ENCODE measurements at places on chromosomes 1 and 21.
A peak's percentile ranks its signal among the peaks of the same experiment; 100 is the strongest.

DNA sequence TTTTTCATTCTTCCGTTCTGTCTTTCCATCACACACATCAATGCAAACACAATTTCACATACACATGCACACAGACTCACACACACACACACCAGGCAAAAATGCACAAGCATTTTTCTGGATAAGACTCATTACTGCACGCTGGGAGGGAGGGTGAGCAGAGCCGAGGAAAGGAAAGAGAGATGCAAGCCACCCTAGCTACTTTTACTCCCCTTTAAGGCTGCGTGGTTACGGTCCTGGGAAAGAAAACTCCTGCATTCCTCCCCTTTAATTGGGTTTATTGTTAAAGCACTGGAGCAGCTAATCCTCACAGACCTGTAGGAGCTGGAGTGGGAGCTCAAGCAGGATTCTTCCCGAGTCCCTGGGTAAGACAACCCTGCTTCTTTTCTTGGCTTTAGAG lies at the start of gene CAMK1G:
TSS of gene CAMK1G (plus strand) at position 307 of the 400 bp plus-strand sequence. CDS start 11,270 bp downstream, outside the sequence.
- DNase-seq, result no peak

DNA sequence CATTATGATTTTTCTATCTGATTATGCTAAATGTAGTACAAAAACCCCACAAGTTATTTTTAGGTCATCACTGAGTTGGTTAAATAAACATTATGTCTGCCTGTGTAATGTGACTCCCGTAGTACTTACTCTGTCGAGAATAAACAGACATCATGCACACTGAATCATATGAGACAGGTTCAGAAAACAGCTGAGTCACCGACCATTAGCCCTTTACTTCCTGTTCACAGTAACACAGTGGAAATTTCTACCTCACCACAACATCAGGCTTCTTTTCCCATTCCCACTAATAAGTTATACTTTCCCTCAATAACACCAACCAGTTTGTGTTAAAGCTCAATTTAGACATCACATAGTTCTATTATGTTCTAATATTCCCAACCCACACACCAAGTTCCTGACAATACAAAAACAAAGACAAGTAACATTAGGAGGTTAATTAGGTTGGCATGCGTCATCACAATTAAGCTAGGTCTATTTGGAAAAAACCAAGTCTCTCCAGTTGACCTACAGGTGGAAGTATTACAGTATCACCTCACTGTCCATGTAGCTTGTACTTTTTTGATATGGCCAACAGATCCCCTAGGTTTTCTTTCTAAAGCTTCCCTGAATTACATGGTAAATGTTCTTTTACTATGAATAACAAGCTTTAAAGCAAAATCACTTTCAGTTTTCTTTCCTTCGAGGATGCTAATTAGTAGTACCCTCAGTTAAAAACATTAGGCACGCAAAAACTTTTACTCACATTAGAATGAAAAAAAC lies 154.2 kb downstream of the EIF4G3 start:
- DNase-seq, result peak; percentile 72

- no peak for DNase-seq
These were observed 429.3 kb upstream of the RUNX1 start for GRCh38 chr21:35478161-35479064.

DNA sequence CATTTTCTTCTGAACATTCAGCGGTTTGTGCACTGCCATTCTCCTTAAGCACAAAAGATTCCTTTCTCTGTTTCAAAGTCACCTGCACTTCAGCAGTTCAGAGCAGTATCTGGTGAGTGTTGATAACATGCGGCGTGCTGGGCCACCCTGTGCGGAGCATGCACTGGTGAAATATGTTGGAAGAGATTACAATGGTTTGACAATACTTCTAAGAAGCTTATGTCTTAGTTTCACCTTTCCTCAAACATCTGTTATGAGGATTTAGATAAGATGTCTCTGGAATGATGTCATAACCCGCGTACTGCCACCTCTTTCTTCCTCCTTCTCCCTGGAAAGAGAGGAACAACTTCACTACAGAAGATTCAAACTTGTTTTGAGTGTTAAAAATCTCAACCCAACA lies 650.3 kb downstream of the AJAP1 start:
- DNase-seq, result no peak

DNA sequence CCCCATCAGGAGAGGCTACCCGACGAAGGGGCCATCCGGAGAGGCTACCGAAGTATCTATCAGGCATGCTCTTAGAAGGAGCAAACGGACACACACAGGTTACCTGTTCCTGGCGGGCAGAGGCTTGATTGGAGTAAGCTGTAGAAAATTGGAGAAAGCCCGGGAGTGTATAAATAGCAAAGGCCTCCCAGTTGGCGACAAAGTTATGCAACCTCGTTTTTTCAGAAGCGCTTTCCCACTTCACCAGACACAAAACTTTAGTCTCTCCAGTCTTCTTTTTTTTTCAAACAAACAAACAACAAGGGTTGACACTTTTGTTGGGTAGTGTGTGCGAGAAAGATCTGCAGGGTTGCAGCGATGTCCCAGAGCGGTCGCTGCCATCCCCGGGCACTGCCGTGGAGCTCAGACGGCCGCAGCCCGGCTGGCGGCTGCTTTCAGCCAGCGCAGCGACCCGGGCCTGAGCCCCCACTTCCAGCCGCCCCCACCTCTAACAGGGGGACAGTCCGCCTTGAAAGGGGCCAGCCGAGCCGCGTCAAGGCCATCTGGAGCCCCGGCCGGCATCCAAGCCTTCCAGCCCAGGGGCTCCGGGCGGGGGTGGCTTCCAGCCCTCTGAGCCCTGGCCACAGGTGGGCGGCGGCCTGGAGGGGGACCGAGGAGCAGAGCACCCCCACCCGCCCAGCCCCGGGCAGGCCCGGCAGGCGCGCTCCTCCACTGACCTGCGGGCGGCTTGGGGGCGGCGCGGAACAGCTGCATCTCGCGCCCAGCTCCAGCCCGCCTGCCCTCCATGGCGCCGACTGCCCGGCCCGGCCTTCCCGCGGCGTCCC lies 616 bp downstream of the MCOLN3 start:
- no peak for DNase-seq

- no peak for DNase-seq
These were observed 5.8 kb downstream of the PRKCZ start for GRCh38 chr1:2055911-2056575.

DNA sequence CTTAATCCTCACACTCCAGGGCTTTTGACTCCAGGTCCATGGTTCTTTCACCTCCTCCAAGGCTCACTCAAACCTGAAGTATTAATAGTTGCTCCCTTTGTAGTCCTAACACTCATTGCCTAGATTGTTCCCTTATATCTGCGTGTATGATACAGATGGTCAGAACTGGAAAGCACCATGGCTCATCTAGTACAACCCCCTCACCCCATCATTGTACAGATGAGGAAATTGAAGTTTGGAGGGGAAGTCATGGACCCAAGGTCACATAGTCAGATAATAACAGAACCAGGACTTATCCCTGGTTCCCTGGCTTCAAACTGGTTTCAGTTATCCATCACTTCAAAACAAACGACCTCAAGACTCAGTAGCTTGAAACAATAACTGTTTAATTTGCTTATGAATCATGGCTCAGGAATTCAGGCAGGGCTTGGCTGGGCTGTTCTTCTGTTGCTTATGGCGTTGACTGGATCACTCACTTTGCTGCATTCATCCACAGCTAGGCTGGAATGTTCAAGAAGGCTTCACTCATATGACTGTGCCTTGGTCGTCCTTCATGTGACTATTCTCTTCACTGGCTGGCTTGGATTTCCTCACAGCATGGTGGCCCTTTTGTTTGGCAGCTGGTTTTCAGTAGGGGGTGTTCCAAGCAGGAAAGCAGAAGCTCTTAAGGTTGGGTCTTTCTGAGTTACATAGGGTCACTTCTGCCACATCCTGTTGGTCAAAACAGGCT lies 5.0 kb downstream of the NOS1AP start:
- DNase-seq, result peak; percentile 77

DNA sequence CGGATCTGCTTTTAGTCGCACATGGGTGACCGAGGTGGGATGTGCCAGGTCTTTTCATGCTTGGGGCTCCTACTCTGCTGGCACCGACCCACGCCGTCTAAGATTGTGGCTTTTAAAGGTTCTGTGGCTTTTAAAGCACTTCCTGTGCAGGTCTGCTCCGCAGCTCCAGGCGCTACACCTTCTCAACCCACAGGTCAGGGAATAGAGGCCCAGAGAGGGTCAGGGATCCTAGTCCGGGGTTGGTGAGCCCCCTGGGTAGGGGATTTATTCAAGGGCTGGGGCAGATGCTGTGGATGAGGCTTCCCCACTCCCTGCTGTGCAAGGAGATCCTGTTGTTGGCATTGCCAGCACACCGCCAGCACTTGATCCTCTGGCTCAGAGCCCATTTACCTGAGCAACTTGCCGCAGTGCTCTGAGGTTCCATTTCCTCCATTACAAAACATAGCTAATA lies 212.8 kb upstream of the RAB4A start:
- no peak for DNase-seq

- DNase-seq, result no peak
These were observed 161.6 kb downstream of the GLUL start for GRCh38 chr1:182229921-182230491.

DNA sequence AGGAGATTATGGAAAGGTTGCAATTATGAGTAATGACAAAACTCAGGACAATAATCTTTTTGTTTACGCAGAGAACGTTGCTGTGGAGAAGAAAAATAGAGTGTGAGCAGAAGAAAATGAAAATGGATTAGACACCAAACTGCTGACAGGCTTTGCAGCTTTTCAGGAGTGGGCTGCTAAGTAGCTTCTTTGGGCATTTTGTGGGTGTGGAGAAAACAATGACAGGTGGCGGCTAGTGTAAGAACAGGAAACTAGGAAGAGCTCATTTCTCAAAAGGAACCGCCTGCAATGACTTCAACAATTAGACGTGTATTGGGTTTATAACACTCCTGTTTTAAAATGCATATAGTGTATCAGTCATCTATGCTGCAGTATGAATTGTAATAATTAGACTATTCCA lies 18.3 kb upstream of the PALMD start:
- DNase-seq, result no peak

- DNase-seq, result no peak
These were observed 19.1 kb downstream of the RAB7B start for GRCh38 chr1:205983925-205984725.

DNA sequence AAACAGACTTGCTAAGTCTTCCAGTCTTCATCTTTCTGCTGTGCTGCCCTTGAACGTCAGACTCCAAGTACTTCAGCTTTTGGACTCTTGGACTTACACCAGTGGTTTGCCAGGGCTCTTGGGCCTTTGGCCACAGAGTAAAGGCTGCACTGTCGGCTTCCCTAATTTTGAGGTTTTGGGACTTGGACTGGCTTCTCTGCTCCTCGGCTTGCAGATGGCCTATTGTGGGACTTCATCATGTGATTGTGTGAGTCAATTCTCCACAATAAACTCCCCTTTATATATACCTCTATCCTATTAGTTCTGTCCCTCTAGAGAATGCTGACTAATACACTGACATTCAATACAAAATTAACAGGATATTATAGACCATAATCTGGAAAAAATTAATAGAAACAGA lies 628.1 kb downstream of the PLPP3 start:
- DNase-seq, result no peak

DNA sequence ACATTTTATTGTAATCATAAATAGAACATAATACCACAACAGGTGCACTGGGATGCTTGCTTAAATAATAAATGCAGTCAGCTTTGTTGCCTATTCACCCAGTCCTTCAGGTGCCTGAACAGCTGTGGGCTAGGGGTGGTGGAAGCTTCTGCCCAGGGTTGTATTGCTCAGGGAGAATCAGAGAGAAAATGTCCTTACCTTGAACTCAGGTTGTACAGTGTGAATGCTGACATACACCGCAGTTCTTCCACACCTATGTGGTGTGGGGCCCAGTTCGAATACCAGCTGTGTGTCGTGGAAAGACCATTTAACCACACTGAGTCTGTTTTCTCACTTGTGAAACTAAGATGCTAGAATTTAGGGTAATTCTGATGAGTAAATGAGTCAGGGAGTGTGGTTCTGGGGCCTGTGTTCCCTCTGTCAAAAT lies 115.7 kb upstream of the ATP1A1 start:
- no peak for DNase-seq

DNA sequence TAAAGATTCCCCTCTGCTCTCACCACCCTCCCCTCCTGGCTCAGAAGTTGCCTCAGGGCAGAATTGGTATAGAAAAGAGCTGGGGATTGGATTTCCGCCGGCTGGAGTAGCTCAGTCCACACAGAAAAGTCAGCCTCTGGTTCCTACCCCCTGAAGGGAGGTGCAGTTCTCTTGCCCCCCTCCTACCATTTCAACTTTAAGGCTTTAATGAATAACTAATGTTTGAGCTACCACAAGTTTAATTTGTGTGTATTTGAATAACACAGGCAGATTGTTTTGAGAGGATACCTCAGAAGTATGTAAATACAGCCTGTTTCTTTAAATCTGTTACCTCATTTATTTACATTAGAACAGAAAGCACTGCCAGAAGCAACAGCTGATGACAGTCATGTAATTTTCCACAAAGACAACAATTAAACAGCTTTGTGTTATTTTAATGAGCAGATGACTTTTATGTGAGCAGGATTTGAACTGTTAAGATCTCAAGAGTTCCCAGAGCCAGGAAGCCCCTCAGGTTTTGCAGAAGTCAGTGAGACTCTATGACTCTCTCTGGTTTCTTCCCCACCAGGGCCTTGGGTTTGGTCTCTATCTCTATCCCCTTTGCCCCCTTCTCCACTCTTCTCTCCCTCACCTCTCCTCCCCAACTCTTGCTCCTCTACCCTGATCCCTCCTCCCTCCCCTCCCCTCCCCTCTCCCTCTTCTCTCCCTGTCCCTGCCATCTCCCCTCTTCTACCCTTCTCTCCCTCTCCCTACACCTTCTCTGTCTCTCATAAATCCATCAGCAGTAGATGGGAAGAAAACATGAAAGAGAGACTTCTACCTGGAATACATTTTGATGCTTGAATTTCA lies 26.3 kb downstream of the DUSP10 start:
- no peak for DNase-seq

DNA sequence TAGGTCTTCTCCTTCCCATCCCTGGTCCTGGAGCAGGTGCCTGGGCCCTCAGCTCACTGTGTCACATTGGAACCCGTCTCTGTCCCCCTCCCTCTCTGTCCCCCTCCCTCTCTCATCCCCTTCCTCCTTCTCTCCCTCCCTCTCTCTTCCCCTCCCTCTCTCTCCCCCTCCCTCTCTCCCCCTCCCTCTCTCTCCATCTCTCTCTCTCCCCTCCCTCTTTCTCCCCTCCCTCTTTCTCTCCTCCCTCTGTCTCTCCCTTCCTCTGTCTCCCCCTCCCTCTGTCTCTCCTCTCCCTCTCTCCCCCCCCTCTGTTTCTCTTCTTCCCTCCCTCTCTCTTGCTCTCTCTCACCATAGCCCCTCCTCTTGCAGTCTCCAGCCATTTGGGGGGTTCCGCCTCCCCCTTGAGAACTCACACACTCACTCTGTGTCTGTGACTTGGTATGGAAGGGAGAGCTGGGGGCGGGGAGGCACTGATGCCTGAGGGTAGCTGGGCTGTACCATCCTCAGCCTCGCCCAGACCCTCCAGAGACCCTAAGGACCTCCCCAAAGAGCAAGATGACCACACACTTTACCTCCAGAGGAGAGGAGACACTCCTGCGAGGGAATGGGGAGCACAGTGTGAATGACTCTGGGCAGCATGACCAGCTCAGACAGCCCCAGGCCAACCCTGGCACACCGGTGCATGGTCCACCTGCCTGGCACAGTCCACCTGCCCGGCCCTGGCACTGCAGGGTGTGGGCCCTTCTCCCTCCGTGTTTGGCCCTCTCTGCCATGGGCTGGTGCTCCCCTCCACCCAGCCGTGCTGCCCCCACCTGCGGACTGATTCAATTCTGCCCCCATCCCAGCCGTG lies 102.8 kb upstream of the ARHGEF16 start:
- DNase-seq, result no peak

- no peak for DNase-seq
These were observed 5.1 kb upstream of the EPS8L3 start for GRCh38 chr1:109768820-109769219.

- DNase-seq, result no peak
These were observed 8.9 kb downstream of the VPS26C start for GRCh38 chr21:37257967-37258877.

Measured in COLO829 (cell line).